ENCODE measurements at places on chromosomes 6 and 20.

GRCh38 chr20:43043887-43044286, 145.8 kb downstream of the PTPRT start:
- no peak for DNase-seq

DNA sequence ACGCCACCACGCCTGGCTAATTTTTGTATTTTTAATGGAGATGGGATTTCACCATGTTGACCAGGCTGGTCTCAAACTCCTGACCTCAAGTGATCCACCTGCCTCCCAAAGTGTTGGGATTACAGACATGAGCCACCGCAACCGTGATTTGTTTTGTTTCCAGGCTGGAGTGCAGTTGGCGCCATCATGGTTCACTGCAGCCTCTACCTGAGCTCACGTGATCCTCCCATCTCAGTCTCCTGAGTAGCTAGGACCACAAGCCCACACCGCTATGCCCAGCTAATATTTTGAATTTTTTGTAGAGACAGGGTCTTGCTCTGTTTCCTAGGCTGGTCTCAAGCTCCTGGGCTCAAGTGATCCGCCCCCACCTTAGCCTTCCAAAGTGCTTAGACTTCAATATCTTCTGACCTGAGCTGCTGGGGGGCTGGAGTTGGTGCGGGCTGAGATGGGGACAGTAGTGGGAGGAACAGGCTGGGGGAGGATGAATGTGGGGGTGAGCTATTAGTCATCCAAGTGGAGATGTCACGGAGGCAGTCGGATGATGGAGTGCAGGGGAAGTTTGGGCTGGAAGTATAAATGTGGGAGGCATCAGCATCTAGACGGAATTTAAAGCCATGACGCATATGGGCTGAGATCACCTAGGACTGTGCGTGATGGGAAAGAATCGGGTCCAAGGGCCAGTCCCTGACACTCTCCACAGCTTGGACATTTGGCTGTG, 23.1 kb upstream of the ZMYND8 start:
- DNase-seq: peak; percentile 34

- DNase-seq: no peak
Observed at GRCh38 chr6:150046943-150047342, 21.6 kb upstream of the RAET1L start.

DNA sequence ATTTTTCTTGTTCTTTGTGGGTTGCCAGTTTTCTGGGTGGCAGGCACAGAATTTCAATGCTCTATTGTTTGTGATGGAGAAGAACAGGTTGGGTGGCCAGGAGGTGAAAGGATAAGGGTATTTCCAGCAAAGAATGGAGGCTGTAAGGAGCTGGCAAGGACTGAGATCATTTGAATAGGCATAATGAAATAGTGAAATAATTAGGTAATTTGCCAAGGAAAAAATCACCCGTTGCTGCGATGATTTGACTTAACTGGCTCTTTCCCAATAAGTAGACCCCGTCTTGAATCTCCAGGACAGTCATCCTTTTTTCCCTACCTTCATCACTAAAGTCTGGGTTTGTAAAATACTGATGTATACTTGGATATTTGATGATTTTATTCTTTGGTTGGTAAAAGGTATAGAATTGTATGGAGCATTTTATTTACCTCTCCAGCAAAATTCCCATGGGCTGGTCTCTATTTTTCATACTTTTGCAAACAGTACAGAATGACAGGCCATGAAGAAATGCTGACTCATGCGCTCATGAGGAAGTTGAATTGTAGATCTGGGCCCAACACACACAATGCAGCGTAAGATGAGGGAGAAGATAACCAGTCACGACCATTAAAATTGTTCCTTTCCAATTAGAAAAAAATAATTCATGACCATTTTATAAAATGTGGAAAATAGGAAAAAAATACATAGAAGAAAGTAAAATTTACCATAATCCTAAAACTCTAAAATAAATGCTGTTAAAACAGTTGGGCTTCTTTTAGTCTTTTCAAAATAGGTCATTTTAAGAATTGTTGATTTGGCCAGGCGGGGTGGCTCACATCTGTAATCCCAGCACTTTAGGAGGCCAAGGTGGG, 2.4 kb upstream of the GCNT2 start:
- peak; percentile 39 for DNase-seq

DNA sequence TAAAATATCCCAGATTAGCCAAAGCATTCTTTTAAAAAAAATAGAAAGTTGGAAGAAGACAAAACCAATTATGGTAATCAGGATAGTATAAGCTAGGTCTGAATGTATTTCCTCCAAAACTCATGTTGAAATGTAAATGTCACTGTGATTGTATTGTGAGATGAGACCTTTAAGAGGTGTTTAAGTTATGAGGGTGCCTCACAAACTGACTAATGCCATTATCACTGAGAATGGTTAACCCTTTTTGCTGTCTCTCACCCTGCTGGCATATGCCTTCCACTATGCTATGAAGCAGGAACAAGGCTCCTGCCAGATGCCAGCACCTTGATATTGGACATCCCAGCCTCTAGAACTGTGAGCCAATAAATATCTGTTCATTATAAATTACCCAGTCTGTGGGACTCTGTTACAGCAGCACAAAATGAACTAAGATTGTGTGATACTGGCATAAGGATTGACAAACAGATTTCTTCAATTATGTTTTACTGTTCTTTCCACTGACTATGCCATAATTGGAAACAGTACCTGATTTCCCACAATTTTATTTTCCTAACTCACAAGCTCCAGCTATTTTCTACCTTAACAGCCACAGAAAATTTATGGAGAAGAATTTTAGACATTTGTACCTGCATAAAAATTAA, 63.8 kb downstream of the IBTK start:
- peak; percentile 52 for DNase-seq

- DNase-seq: no peak
Observed at GRCh38 chr20:13356591-13356990, 135.5 kb downstream of the ISM1 start.

- no peak for DNase-seq
Observed at GRCh38 chr6:56288347-56288746, 41.0 kb upstream of the COL21A1 start.

- DNase-seq: no peak
Observed at GRCh38 chr20:1875183-1875554, 20.0 kb upstream of the SIRPA start.

GRCh38 chr20:21832442-21833385, 127.2 kb downstream of the PAX1 start:
- no peak for DNase-seq

DNA sequence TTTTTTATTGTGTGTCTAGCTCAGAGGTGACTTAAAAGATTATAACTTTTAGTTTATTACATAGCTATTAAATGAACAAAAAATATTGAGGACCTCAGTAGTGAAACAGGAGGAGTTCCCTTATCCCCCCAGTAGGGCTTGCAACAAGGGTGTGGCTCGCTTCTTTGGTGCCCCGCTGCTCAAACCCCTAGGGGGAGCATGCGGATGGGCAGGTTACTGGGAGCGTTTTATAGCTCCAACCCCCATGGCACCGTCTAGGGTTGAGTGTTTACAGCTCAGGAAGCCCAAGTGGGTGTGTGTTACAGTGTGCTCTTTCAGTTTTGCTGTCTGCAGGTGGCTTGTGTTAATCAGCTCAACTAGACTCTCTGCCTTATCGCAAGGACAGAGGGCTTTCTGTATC, 1513.7 kb downstream of the GRIK2 start:
- DNase-seq: no peak

GRCh38 chr6:56555438-56555872, 87.2 kb downstream of the DST start:
- DNase-seq: peak; percentile 24

DNA sequence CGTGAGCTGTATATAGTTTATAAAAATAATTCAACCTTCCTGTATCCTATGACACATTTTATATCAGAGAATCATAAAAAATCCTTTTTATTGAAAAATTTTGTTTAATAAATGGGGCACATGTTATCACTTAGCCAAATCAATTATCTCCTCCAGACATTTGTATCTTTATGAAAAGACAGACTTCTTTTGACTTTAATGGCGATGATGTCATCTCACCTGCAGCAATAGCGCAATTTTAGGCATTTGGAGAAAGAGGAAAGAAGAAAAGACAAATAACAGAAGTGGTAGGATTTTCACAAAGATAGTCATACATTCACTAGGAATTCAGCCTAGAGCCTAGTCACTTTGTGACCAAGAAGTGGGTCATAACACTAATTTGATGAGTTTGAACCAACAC, 444.5 kb downstream of the PREX1 start:
- DNase-seq: no peak

DNA sequence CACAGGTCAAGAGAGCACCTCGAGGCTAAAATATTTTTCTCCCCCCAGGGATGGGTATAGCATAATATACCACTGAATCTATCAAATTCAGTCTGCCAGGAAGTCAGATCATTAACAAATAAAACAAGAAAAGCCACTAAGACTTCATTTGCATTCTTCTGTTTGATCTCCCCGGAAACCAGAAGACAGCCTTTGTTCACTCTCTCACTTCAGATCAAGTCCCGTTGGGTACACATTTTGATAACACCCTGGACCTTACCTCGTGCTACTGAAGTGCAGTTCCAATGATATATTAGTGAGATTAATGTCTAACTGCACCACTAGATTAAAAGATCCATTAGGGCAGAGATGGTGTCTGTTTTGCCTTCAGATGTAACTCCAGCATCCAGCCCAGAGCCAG, 157.7 kb upstream of the B3GAT2 start:
- no peak for DNase-seq

DNA sequence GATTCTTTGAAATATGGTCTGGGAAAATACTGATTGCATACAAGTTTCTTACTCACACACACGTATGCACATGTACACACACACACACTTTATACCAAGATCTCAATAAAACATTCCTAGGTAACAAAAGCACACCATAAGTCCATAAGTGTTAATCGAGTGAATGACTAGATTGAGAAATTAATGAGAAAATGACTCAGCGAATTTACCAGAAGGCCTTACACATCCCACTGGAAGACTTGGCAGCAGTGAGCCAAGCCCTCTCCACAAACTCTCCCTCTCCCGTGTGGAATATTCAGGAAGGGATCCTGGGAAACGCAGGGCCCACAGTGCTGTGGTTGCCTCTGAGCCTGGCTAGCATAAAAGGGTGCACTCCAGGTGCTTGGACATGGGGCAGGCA, 227.2 kb downstream of the LY86 start:
- DNase-seq: no peak

- no peak for DNase-seq
Observed at GRCh38 chr20:63580796-63581461, 6.9 kb upstream of the HELZ2 start.

- DNase-seq: no peak
Observed at GRCh38 chr20:43959079-43959919, 44.6 kb downstream of the TOX2 start.

DNA sequence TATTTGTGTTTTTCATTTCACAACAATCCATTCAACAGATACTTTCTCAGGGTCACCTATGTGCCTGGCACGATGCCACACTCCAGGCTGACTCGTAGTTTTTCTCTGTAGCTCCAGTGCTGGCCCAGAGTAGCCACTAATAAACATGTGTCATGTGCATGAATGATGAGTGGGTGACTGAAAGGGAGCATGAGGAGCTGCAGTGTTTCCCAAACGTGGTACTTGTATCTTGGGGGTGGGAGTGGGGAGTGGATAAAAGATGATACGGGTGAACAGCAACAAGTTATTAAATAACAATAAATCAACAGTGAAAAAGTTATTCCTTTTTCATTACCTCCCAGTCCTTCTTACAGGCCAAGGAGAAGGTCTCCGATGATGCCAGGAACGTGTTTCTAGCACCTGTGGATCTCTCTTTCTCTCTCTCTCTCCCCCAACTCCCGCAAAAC, 17.1 kb downstream of the SRXN1 start:
- no peak for DNase-seq

DNA sequence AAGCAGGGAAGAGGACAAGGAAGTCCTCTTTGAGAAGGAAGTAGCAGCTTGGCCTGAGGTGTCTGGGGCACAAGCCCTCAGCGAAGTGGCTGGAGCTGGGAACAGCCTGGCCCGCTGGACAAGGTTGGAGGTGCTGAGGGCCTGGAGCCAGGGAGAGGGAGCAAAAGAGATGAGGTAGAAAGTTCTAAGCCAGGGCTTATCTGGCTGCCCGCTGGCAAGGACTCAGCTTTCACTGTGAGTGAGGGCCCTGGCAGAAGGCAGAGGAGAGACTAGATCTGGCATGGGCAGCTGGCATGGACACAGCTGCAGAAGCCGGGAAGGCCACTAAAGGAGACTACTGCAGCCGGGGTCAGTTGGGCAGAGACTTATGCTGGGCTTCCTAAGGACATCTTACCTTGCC, 21.8 kb upstream of the PCMTD2 start:
- no peak for DNase-seq

GRCh38 chr6:27334141-27334540, 22.1 kb upstream of the POM121L2 start:
- DNase-seq: no peak

- no peak for DNase-seq
Observed at GRCh38 chr20:52799130-52799529, 173.0 kb upstream of the TSHZ2 start.

DNA sequence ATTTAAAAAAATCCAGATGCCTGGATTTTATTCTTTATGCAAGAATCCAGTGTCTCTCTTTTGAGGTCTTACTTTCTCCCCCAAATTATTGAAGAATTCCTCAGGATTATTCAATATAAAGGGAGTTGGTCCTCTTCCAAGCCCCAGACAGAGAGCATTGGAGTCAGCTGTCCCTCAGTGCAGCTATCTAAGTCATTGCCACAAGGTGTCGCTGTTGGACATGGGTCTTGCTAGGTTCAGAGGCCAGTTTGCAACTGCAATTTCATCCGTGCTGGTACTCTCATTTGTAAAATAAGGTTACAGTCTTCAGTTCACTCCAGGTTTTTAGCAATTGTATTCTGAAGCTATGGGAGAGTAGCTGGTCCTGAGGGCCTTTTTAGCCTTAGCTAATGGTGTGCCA, 27.8 kb downstream of the CCN2 start:
- peak; percentile 53 for DNase-seq

GRCh38 chr20:43969028-43969447, 54.4 kb downstream of the TOX2 start:
- DNase-seq: no peak

DNA sequence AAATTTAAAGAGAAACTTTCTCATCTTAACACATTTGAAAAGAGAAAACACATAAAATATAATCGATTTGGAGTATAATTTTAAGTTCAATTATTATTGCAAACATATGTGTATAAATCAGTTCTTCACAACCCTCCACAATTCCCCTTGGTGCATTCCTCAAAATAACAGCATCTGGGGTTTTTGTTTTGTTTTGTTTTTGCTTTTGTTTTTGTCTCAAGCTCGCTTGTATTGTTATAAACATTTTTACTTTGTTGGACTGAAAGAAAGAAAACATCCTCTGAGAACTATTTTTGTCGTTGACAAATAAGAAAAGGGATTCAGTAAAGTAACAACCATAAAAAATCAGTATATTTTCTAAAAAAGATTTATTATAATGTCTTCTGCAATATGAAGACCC, 60.2 kb upstream of the HIVEP1 start:
- no peak for DNase-seq

DNA sequence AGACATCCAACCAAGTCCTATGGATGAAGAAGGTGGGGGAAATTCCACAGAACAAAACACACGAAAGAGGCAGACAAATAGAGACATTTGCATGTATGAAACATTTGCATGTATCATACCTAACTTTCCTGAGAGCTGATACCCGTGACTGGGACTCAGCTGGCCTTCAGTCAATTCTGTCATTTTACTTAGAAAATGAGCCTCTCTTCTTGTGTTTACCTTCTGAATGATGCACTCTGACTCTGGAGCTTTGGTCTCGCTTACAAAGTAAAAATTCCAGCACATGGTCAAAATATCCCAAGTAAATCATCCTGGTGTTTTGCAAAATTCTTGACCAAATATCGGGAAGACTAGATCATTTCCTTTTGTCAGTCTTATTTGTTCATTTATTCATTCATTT, 46.9 kb downstream of the MMUT start:
- DNase-seq: no peak

Measured in adipocyte (in vitro differentiated cells).